ENCODE measurements at places on chromosomes 7 and 10. TPM values are rescaled to one million over a fixed set of nuclear protein-coding genes. Genes with fewer than 3 reads are reported as not detected.

ANXA8L1 gene
- not detected for total RNA-seq

VGF gene
- total RNA-seq, result 0.10 TPM

IFIT1 gene
- total RNA-seq, result 1.6 TPM

SLC26A4 gene
- 0.08 TPM for total RNA-seq

SPDYE1 gene
- not detected for total RNA-seq

DNA sequence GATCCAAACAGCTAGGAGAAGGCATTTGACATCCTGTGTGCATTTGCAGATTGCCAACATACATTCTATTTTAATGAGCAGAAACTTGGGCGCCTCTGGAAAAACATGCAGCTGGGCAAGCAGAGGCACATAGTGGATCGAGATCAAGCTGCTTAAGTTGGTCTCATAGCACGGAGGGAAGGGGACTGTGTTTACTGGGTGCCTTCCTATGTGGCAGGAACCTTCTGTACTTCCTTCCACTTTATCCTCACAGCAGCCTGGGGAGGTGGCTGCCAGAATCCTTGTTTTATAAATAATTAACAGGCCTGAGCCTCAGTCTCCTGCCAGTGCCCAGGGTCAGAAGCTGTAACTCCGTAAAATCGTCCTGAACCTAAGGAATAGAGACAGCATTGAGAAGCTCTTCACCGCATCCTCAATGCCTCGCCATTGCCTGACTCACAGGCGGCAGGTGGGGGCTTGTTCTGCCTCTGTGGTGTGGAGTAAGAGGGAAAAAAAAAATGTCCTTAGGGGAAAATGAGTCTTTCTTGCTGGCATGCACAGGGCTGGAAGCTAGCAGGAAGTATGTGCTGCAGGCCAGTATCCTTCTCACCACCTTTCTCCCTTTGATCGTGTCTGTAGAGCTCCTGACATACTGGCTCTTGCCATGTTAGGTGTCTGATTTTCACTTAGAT is 6.2 kb downstream of the VWA2 start:
- no peak for DNase-seq

DNA sequence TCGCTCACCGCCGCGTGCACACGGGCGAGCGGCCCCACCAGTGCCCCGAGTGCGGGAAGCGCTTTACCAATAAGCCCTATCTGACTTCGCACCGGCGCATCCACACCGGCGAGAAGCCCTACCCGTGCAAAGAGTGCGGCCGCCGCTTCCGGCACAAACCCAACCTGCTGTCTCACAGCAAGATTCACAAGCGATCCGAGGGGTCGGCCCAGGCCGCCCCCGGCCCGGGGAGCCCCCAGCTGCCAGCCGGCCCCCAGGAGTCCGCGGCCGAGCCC is 3.3 kb downstream of the REPIN1 start:
- no peak for DNase-seq

DNA sequence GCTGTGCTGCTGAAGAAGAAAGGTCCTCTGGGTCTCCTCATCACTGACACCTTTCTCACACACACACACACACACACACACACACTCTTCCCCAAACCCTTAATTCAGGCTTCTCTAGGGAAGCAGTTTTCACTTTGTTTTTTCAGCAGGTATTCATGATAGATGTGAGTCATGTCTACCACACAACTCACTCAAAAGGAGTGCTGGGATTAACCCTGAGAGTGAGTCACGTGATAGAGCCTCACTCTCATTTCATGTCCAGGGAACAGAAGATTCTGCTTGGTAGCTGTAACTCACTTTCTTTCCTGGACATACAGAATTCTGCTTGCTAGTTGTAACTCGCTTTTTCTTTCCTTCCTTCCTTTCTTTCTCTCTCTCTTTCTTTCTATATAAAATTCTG is 45.4 kb downstream of the VIM start:
- DNase-seq, result no peak

DNA sequence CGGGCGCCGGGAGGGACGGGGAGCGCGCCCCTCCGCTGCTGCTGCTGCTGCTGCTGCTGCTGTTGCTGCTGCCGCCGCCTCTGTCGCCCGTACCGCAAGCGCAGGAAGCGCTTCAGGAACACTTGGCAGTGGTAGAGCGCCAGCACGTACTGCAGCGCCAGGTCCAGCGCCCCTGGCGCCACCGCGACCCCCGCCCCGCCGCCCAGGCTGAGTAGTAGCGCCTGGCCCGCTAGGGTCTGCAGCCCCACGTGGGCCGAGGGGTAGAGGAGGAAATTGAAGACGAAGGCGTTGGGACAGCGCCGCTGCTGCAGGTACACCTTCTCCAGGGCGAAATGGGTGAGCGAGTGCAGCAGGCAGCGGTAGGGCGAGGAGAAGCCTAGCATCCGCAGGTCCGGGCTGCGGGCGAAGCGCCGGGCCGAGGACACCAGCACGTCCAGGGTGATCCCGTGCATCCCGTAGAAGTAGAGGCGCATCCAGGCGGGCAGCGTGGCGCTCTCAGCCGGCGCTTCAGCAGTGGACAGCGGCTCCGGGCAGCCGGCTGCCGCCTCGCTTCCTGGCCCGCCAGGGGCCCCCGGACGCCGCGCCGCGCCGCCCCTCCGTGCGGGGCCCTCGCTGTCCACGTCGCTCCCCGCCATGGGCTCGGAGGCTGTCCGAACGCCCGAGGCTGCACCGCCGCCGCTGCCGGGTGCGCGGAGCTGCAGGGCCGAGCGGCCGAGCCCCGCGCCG is at the start of gene TMEM229A:
Gene TMEM229A, minus strand, starts transcription at position 699 of the 726 bp plus-strand sequence. Its CDS starts 64 bp downstream, at position 635.
- peak; percentile 23 for DNase-seq

- DNase-seq, result no peak
Observed at GRCh38 chr7:64574540-64575099, 11.7 kb upstream of the ZNF680 start.

- no peak for DNase-seq
Observed at GRCh38 chr10:121409466-121410104, 188.7 kb downstream of the FGFR2 start.

GRCh38 chr7:151248346-151249033 is at the start of gene SMARCD3:
TSS of gene SMARCD3 (minus strand) at chr7:151248694. CDS start at chr7:151248562, 132 bp downstream.
- peak; percentile 83 for DNase-seq

DNA sequence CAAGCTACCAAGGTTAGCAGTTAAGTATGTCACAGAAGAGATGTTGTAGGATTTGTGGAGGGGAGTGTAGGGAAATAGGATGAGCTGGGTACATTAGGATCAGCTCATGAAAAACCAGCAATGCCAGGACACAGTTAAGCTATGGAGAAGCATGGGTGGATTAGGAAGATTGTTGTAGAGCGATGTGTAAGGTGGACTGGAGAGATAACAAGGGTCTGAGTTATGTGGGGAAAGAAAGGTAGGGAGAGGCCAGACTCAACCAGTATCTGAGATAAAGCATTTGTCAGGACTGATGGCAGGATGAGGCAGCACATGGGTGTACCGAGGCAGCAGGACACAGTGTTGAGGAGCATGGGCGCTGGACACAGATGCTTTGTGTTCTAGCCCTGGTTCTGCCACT is 85.4 kb upstream of the PRR15 start:
- DNase-seq, result no peak

DNA sequence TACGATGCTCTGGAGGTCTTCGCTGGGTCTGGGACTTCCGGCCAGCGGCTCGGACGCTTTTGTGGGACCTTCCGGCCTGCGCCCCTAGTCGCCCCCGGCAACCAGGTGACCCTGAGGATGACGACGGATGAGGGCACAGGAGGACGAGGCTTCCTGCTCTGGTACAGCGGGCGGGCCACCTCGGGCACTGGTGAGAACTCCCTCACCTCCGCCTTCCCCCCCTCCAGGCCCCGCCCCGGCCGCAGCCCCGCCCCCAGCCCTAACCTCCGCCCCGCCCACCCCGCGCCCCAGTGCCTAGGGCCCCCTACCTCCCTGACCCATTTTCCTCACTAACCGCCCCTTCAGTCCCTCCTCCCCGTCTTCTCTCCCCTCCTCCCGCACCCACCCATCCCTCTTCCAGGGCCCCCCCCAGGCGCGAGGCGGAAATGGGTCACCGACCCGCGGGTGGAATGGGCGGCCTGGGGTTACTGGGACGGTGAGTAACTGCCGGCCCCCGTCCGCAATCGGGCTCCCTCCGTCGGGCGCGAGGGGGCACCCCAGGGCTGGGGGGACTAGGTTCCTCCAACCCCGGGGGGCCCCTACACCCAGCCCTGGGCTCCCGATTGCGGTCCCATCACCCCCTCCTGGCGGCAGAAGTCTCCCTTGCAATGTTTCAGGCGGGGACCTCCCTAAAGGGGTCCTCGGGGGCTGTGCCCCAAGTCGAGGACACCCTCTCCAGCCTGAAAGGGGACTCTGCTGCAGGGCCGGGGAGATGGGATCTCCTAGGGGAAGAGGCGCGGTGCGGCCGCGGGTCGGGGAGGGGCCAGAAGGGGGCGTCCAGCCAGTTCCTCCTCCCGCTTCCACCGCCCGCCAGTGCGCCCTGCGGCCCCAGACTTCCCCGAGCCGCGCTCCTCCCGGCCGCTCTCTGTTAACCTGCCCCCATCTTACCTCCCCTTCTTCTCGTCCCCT is 2.1 kb downstream of the PCOLCE start:
- peak; percentile 77 for DNase-seq

GRCh38 chr7:46032353-46032752 is 111.3 kb upstream of the IGFBP3 start:
- no peak for DNase-seq

GRCh38 chr10:62046522-62047227 is 145.2 kb downstream of the ARID5B start:
- no peak for DNase-seq

- DNase-seq, result no peak
Observed at GRCh38 chr10:26969145-26969926, 108.6 kb upstream of the ABI1 start.

DNA sequence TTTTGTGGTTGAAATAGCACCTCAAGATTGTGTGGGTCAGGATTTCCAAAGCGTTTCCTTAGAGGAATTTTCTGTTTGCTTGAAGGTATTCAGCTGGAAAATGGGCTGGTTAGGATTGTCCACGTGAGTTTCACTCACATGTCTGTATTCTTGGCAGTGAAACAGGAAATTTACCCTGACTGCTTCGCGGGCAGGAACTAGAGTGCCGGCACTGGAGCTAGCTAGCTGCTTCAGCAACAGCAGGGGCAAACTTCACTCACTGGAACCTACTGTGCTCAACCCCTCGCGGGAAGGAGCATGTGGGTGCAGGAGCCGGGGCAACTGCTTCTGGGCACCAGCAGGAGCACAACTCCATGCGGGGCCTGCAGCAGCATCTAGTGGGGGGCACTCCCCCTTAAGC is 38.0 kb upstream of the RTKN2 start:
- DNase-seq, result no peak

DNA sequence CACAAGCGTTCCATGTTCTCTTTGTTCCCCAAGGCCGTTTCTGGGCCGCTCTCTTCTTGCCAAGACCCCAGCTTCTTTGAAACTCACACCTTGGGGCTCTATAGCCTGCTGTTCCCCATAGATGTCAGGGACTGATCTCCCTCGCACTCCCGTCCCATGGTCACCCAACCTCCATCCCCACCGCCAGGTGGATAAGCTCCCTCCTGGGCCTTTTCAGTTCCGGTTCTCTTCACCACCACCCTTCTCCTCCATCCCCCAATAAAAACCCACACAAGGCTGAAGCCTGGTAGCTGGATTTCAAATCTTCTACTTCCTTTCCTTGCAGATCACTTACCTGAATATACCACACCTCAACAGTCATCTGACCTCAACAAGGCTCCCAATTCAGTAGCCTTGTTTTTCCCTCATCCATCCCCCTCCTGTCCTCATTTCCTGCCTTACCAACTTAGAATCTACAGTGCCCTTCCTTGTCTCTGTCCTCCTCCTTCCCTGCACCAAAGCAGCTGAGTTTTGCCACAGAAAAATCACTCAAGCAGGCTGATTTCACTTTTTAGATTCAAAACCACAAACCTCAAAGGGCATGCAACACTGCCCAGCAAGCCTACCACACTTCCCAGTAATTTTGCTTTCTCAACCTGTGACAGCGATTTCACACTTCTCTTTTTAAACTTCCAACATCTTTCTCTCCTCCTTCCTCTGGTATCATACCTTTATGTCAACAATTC is 7.7 kb downstream of the SLC37A3 start:
- DNase-seq, result no peak

GRCh38 chr10:121614613-121615434 is 16.6 kb upstream of the FGFR2 start:
- no peak for DNase-seq

DNA sequence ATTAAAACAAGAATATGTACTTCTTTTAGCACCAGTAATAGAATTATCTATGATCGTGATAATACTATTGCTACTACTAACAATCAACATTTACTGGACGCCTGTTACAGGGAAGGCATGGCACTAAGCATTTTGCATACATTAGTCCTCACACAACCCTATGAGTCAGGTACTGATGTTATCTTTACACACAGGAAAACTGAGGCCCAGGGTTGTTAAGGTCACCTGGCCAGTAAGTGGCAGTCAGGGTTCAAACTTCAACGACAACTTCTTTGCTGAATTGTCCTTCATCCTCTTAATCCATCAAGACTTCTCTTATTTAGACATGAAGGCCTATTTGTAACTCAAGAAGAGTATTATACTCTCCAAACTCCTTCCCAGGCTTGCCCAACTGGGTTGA is 41.9 kb upstream of the ACSL5 start:
- no peak for DNase-seq

GRCh38 chr10:84424731-84425167 is 96.4 kb downstream of the CCSER2 start:
- DNase-seq, result peak; percentile 83

DNA sequence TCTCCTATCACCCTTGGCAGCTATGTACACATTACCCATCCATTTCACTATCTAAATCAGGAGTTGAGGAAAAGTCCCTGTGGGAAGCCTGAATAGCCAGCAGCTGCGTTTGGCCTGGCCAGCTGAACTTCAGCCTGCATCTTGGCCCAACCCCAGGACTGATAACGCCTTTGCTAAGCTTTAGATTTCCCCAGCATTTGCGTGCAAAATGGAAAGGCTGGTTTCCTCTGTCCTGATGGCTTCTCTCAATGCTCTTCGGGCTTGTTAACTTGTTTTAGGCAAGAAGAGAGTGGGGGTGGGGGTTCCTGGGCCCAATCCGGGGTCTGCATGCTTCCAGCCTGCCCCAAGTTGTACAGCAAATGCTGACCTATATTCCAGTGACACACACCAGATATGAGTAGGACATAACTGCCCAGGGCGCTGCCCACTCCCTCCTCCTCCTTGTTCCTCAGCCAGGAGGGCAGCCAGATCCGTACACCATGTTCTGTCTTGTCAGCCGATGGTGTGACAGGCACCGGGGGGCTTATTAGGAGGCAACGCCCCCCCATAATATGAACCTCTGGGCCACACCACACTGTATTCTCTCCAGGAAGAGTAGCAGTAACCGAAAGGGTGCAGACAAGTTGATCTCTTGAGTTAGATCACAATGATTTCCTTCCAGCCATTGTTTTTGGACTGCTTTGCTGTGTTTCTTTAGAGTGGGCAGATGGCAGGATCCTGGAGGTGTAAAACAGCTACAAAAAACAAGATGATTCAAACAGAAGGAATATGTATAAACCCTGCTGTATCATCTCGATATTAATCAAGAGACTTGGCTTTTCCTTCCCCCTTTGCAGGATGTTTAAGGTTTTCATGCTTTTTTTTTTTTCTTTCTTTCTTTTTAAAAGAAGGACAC is 339.0 kb downstream of the RNLS start:
- DNase-seq, result peak; percentile 57

DNA sequence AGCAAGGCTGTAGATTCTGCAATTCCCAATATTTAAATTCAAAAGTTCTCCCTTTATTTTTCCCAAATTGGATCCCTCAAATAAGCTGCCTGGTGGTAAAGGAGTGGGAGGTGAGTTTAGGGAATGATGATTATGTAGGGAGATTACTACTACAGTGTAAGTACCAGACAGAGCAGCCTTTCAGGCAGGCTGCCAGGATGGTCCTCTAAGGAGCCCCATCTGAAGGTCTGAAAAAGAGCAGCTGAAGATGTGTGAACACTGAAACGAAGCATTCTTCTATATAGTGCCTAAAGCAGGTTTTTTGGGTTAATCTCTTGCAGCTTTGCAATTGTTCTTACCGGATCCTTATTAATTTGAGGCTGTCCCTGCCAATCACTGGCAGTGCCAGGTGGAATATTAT is 84.7 kb downstream of the CREB5 start:
- no peak for DNase-seq

Measured in psoas muscle (tissue), 8 donors.